ENCODE measurements at places on chromosomes 6 and 20. TPM values are rescaled to one million over a fixed set of nuclear protein-coding genes. Genes with fewer than 3 reads are reported as not detected.

Gene MOCS3
- 5.7 TPM for total RNA-seq

Gene XKR7
- total RNA-seq = 0.03 TPM

Gene NFKBIE
- 14.1 TPM for total RNA-seq

Gene GRM4
- total RNA-seq = not detected

Gene FBXO30
- 3.5 TPM for total RNA-seq

Gene LAMA2
- total RNA-seq = 0.26 TPM

- no peaks in the 10 kb centered on the region for H3K36me3 ChIP-seq
- DNase-seq = no peak
- no peaks in the 10 kb centered on the region for H3K4me1 ChIP-seq
- no peaks in the 10 kb centered on the region for H3K27me3 ChIP-seq
- no peak overlapping the region for H3K4me3 ChIP-seq
- no peak overlapping the region for H3K27ac ChIP-seq
Observed at GRCh38 chr6:97771372-97771771, 488.4 kb upstream of the MMS22L start.

- no peak overlapping the region for H3K4me3 ChIP-seq
- no peak for DNase-seq
- peaks cover 6% of the 10 kb centered on the region for H3K4me1 ChIP-seq
- H3K27ac ChIP-seq = no peak overlapping the region
Observed at GRCh38 chr6:36301085-36301658, 31.3 kb downstream of the PNPLA1 start.

- no peak for DNase-seq
- no peak overlapping the region for H3K27ac ChIP-seq
- H3K36me3 ChIP-seq = no peaks in the 10 kb centered on the region
- H3K4me1 ChIP-seq = no peaks in the 10 kb centered on the region
- H3K27me3 ChIP-seq = peaks cover 14% of the 10 kb centered on the region
Observed at GRCh38 chr6:108750801-108751200, 97.4 kb upstream of the ARMC2 start.

DNA sequence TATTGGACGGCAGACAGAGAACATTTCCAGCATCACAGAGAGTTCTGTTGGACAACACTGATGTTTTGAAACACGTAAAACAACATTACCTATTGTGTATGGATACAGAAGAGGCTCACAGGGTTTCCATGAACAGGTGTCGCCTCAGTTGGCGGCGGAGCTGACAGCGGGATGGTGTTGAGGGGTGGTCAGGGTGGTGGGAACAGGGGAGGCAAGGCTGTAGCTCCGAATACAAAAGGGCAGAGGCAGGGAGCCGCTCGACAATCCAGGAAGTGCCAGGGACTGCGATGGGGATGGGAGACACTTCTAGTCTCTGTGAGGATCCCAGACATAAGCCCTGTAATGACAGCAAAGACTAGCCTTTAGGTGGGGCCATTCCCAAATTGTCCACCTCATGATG is 14.5 kb upstream of the PI16 start:
- peaks cover 7% of the 10 kb centered on the region for H3K4me1 ChIP-seq
- peaks cover 12% of the 10 kb centered on the region for H3K27me3 ChIP-seq
- H3K4me3 ChIP-seq = no peak overlapping the region
- DNase-seq = no peak
- H3K36me3 ChIP-seq = no peaks in the 10 kb centered on the region

GRCh38 chr6:20115246-20115980 is 96.9 kb downstream of the MBOAT1 start:
- no peak overlapping the region for H3K27ac ChIP-seq
- DNase-seq = no peak
- H3K36me3 ChIP-seq = peaks cover 9% of the 10 kb centered on the region

DNA sequence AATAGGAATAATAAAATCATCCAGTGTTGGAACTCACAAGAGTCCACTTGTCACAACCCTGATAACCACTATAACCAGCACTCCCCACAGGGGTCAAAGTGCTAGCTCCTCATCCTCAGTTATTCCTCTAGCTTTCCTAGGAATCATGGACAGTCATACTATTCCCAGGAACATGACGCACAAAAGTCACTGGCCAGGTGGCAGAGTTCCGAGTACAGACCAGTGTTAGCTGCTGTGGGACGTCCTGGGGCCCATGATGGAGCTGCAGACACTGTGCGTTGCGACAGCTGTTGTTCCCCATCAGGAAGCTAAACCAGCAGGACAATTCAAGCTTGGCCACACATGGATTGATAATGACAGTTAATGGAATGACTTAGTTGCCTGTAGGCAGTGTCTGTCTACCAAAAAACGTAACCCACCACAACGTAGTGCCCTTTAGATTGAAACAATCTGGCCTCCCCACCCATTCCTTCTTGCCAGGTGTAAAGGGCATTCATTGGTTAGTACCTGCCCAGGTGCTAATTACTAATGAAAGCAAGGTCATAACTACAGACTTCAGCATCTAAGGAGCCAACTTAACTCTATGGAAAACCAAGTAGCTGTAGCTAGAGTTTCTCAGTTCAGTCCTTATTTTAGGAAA is 17.4 kb downstream of the EZR start:
- peaks cover 50% of the 10 kb centered on the region for H3K36me3 ChIP-seq
- peak overlapping the region; percentile 35 for H3K27ac ChIP-seq
- peaks cover 86% of the 10 kb centered on the region for H3K4me1 ChIP-seq
- H3K4me3 ChIP-seq = no peak overlapping the region
- DNase-seq = no peak

DNA sequence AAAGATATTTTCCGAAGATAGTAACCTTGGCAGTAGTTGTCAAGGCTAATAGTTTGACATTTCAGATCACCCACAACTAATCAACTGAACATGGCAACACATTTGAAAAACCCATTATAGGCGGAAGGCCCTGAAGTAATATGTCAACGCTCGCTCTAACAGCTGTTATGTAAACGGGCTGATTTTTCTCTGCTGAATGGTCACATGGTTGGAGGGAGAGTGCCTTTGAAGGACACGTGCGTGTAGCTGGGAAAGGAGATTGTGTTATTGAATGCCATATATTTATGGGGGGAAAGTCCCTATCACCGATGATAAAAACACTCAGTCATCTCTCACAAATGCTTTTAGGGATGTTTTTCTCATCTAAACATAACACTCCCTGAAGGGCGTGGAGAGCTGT is 160.0 kb upstream of the RALGAPA2 start:
- no peak overlapping the region for H3K4me3 ChIP-seq
- H3K27ac ChIP-seq = no peak overlapping the region
- peaks cover 9% of the 10 kb centered on the region for H3K27me3 ChIP-seq
- H3K4me1 ChIP-seq = no peaks in the 10 kb centered on the region

DNA sequence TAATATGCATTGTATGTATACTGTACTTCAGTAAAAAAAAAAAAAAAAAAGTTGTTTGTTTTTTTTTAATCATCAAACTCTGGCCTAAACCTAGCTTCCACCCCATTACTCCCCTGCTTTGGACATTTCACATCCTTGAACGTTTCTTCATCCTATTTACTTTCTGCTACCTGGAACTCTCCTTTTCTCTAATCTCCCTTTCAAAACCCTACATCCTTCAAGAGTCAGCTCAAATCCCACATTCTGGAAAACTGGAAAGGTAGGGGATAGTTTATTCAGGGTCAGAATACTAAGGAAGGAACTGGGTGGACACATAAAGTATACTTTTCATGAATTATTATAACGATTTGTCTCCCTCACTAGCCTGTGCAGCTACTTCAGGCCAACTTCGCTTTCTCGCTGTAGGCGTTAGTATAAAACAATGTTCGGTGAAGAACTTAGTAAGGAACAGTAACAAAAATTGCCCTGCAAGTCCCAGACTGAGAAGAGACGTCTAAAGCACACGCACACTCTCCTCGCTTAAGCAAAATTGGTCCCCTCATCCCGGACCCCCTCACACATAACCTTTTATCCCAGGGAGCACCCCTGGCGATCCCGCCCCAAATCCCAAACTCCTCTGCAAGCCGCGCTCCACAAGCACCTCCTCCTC is 775 bp downstream of the PIGU start:
- no peaks in the 10 kb centered on the region for H3K27me3 ChIP-seq
- H3K36me3 ChIP-seq = peaks cover 2% of the 10 kb centered on the region
- peaks cover 25% of the 10 kb centered on the region for H3K4me1 ChIP-seq
- no peak for DNase-seq
- peak overlapping the region; percentile 98 for H3K4me3 ChIP-seq

DNA sequence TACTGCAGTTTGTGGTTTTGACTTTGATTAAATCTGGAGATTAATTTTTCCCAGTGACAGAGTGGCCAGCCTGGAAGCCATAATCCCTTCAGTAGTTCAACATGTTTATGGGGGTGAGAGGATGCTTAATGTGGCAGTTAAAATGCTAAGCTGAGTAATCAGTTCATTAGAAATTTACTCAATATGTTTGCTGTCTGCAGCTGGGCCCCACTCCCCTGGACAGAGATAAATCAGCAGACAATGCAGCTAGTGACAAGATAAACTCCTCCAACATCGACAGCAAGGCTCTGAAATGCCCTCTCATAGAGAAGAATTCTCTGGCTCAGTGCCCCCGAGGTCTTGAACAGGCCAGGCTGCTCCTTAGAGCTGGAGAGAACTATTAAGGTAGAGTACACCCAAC is 101.9 kb downstream of the LRFN2 start:
- no peaks in the 10 kb centered on the region for H3K36me3 ChIP-seq
- no peak overlapping the region for H3K4me3 ChIP-seq
- H3K27ac ChIP-seq = no peak overlapping the region
- H3K4me1 ChIP-seq = no peaks in the 10 kb centered on the region
- DNase-seq = no peak

DNA sequence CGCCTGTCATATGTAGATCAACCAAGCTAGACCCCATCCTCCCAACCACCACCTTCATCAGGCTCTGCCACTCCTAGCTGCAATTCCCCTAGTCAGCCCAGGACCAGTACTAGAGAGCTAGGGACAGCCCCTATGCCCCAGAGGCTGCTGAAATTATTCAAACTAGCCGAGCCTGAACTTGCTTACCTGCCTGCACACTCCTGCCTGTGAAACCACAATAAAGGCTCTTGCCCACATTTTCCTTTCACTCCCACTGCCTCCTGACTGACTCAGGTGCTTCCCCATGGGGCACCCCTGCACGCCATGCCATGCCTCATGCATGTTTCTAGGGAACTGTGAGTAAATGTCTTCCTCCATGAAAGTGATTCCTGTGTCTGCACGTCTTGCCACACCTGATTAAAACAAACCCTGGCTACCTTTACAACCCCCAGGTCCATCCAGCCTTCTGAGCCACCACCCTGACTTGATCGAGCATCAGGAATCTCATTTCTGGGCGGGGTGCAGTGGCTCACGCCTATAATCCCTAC is 66.5 kb upstream of the IER3 start:
- DNase-seq = peak; percentile 62
- H3K4me3 ChIP-seq = no peak overlapping the region
- H3K36me3 ChIP-seq = peaks cover 46% of the 10 kb centered on the region
- H3K27me3 ChIP-seq = no peaks in the 10 kb centered on the region
- H3K4me1 ChIP-seq = peaks cover 79% of the 10 kb centered on the region
- peak overlapping the region; percentile 71 for H3K27ac ChIP-seq

DNA sequence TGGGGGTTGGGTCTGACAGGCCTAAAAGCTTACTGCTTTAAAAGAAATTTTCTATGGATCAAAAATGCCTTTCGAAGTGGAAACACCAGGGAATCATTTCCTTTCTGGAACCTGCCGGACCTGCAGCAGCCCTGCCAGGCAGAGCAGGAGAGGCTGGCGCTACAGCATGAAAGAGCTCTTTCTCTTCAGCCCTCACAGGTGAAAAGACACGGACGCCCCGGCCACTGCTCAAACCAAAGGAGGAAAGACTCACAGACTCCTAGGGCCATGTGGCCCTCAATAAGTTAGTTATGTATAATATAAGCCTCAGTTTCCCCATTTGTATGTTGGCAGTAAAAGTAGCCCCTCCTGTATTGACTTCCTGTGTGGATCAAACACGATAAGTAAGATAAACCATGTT is 8.3 kb downstream of the SCML4 start:
- peaks cover 27% of the 10 kb centered on the region for H3K36me3 ChIP-seq
- DNase-seq = peak; percentile 11
- no peaks in the 10 kb centered on the region for H3K27me3 ChIP-seq
- H3K27ac ChIP-seq = no peak overlapping the region

DNA sequence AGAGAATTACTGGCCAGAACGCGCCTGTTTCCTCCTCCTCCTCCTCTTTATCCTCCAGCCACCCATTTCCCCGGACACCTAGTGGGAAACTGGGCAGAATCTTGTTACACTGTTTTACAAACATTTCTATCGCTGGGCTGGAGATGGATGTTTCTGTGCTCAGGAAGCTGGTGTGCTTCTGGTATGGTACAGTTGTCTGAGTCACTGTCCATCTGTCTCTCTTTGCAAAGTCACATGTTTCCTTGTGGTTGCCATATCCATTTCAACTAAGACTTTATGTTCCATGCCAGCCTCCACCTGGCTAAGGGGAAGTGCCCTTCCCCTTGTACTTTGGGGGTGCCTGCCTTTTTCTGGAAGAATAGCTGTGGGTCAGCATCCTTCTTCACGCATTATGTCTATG is 52.9 kb upstream of the SLC22A16 start:
- H3K27me3 ChIP-seq = peaks cover 2% of the 10 kb centered on the region
- peaks cover 5% of the 10 kb centered on the region for H3K4me1 ChIP-seq
- no peak overlapping the region for H3K4me3 ChIP-seq
- no peaks in the 10 kb centered on the region for H3K36me3 ChIP-seq
- no peak overlapping the region for H3K27ac ChIP-seq

DNA sequence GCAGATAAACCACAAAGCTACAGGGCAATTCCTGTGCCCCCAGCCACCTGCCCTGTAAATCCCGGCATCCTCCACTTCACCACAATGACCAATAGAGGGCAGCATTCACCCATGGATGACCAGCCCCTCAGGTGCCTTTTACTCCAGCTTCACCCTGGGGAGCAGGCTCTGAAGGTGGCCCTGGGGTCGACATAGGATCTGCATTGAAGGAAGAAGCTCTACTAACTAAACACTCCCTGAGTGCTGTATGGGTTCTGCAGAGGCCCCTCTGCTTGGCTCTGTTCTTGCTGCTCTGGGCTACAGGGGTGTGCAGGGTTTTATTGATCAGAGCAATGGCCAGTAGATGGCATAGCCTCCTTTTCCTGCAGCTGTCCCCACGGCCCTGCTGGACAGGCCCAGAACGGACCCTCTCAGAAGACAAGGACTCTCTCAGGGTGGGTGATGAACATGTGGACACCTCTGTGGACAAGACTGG is 20.3 kb downstream of the CST4 start:
- H3K36me3 ChIP-seq = no peaks in the 10 kb centered on the region
- no peak overlapping the region for H3K27ac ChIP-seq
- DNase-seq = peak; percentile 57
- H3K4me1 ChIP-seq = no peaks in the 10 kb centered on the region
- H3K4me3 ChIP-seq = no peak overlapping the region

DNA sequence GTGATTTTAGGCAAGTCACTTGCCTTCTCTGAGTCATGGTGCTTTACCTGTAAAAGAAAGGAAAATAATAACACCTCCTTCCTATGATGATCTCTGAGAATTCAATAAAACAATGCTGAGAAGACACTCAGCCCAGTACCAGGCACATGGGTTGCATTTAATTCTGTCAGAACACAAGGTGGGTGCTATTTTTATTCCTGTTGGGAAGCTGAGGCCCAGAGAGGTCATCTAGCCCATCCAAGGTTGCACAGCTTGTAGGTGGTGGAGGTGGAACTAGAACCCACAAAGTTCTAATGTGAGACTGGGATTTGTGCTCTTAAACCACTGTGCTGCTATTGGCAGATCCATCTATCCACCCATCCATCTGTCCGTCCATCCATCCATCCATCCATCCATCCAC is 39.6 kb upstream of the PTGIS start:
- H3K27ac ChIP-seq = no peak overlapping the region
- no peaks in the 10 kb centered on the region for H3K27me3 ChIP-seq
- no peak overlapping the region for H3K4me3 ChIP-seq
- H3K4me1 ChIP-seq = peaks cover 46% of the 10 kb centered on the region

All from activated CD8-positive, alpha-beta T cell treated with anti-CD3 and anti-CD28 coated beads, Interleukin-2, amount 10 ng/mL, durations not matched to agents 7 days and 5 days (primary cell).